ENCODE measurements at places on chromosomes 6 and 20. TPM values are rescaled to one million over a fixed set of nuclear protein-coding genes. Genes with fewer than 3 reads are reported as not detected.

DNA sequence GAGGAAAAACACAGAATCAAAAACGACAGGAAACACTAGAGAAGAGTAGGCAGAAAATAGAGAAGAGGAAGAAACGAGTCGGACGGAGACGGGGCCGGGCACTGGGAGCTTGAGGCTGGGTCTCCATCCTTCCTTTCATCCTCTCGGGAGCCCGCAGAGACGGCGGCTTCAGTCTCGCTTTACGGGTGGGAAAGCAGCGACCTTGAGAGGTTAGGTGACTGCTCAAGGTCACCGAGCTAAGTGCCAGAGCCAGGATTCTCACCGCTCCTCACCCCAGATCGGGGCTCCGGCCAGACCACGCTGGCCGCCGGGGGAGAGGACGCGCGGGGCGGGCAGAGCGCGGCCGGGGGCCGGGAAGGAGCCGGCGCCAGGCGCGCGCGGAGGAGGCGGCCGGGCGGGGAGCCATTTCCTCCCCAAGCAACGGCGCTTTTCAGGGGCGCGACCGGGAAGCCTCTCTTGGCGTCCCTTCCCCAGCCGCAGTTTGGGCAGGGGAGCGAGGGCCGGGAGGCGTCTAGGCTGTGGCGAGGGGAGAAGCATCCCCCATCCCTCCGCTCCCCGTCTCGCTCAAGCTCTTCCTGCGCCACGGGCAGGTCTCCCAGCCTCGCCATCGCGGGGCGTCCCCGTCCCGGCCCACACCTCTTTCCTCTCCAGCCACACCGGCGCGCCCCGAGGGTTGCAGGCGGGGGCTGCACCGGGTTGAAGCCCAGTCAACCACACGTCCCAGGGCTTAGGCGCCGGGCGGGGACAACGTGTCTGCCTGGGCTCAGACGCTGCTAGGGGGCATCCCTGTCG is 24.1 kb upstream of the MAP3K7 start:
- DNase-seq = peak; percentile 62

DNA sequence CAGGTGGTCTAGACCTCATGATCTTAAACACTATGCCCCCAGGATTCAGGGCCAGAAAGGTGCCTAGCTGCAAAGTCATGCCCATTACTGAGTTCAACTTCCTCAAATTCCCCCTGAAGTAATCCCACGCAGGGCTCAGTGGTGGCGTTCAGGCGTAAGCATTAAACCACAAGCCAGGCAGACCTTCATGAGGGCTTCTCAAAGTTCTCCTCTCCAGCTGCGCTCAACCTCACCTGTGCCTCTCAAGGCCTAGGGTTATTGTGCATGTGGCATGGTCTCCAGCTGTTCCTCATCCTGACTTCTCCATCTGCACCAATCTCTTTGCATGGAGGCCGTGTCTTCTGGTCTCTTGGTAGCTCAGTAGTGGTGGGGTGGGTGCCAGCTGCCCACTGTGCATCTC is 113.6 kb downstream of the TSHZ2 start:
- DNase-seq = no peak

- no peak for DNase-seq
These were observed 1.3 kb downstream of the RGS19 start for GRCh38 chr20:64077876-64078551.

GRCh38 chr6:137610702-137611101 is 116.5 kb upstream of the OLIG3 start:
- DNase-seq = no peak

The ZNF341 gene
- total RNA-seq = 3.3 TPM

The SFTA2 gene
- not detected for total RNA-seq

The RANBP9 gene
- total RNA-seq = 50.2 TPM

GRCh38 chr6:71238351-71238750 is 50.3 kb upstream of the OGFRL1 start:
- DNase-seq = no peak

The WFDC2 gene
- total RNA-seq = 4.8 TPM

GRCh38 chr6:34412643-34413214 is 13.1 kb downstream of the RPS10 start:
- DNase-seq = no peak

- DNase-seq = no peak
These were observed 2.6 kb downstream of the BNIP5 start for GRCh38 chr6:36333931-36334725.

- DNase-seq = no peak
These were observed 230.0 kb upstream of the BTBD3 start for GRCh38 chr20:11687546-11688292.

The CFB gene
- not detected for total RNA-seq

The CLDN20 gene
- not detected for total RNA-seq
